ENCODE measurements at places on chromosomes 1 and 21. TPM values are rescaled to one million over a fixed set of nuclear protein-coding genes. Genes with fewer than 3 reads are reported as not detected.

The CDC20 gene
- total RNA-seq: 35.3 TPM

The SEMA6C gene
- total RNA-seq: 8.9 TPM

The CCDC185 gene
- total RNA-seq: not detected

The ACKR1 gene
- total RNA-seq: 0.75 TPM
